Activated naive CD8-positive, alpha-beta T cell treated with anti-CD3 and anti-CD28 coated beads for 36 hours (primary cell): ENCODE measurements at places on chromosomes 2 and 18.

DNA sequence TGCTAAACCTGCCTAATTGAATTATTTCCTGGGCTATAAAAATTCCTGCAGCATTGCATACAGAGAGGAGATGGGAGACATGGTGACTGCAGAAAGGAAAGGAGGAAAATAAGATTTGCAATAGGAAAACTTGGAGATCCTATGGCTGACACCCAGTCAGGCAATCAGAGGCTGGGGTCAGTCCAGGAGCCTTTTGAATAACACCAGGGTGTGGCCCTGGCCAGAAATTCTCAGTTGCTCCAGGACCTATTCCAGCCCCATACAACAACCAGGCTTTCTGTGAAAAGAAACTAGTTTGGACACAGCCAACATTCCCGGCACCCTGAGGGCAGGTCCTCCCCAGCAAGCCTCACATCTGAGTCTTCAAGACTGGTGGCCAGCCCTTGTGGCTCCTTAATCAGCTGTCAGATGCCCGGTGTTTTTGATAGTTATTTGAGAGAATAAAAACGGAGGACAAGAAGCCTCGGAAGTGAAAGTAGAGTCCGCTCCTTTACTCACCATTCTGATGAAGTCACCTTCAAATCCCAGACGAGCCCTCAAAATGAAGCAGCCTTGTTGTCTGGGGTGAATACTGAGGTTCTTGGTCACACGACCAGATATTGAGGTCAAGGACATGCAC lies 31.1 kb upstream of the GMCL1 start:
- DNase-seq, result no peak

DNA sequence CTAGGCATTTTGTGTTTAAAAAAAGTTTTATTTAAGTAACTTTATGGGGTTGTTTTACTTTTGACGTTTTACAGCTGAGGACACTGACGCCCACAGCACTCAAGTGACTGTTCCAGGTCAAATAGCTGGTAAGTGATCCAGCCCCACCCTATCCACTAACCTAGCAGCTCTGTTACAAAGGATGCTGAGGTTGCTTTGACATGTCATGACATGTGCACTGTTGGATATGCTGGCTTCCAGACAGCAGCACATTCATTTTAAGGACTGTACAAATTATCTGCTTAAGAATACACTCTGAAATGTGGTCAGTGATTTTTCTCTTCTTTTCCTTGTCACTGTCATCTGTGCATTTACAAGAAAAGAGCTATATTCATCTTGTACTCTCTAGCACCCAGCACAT lies 417.5 kb downstream of the ZEB2 start:
- no peak for DNase-seq

DNA sequence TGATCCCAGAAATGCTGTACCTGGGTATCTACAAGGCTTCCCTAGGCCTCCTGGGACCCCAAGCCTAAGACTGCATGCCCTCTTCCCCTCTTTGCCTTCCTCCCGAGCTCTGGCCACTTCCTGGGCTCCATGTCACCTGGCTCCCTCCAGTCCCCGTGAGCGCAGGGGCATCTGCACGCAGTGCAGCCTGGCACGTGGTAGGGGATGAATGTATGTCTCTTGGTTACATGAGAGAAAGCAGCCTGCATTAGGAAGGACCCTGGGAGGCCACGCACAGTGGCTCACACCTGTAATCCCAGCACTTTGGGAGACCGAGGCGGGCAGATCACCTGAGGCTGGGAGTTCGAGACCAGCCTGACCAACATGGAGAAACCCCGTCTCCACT lies 15.8 kb downstream of the PASK start:
- DNase-seq, result no peak

GRCh38 chr2:19360266-19360965 lies 2.0 kb upstream of the OSR1 start:
- no peak for DNase-seq

- no peak for DNase-seq
These were observed 30.4 kb upstream of the KLHL29 start for GRCh38 chr2:23354554-23354953.

DNA sequence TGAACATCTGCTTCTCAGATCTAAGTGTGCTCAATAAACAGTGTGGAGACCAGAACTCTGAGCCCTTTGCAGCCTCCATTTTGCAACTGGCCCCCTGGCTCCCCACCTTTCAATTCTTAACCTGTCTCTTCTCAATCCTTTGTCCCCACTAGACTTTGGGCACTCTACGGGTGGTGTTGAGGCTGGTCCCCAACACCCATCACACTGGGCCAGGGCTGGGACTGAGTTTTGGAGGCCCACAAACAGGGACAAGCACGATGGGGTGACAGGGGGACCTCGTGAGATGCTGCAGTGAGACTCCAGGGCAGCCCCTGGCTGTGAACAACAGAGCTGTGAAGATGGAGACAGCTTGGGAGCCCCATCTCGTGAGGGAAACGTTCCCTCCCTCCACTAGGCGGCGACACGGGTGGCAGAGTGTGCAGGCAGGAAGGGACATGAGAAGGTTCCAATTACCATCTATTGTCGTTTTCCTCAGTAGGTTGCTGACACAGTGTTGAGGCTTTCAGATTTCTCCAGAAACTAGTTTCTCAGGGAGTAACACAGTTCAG lies 1.2 kb downstream of the ANKMY1 start:
- DNase-seq, result peak; percentile 67

DNA sequence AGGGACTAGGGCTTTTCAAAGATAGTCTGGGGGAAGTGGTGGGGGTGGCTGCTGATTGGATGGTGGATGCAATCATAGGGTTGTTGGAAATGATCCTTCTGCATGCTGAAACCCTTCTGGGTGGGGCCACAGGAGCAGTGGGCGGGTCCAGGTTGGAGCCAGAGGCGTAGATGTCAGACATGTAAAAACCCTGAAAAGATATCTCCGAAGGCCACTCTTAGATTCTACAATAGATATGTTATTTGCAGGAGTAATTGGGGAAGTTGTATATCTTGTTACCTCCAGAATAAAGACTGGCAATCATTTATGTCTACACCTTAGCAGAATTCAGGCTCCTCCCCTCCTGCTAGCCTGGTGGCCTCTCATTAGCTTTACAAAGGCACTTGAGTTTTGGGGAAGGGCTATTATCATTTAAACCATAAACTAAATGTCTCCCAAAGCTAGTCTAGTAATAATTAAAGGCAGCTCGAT lies 8.2 kb upstream of the FAM98A start:
- DNase-seq, result no peak

GRCh38 chr2:27125104-27125503 lies 1.5 kb downstream of the ABHD1 start:
- DNase-seq, result no peak

DNA sequence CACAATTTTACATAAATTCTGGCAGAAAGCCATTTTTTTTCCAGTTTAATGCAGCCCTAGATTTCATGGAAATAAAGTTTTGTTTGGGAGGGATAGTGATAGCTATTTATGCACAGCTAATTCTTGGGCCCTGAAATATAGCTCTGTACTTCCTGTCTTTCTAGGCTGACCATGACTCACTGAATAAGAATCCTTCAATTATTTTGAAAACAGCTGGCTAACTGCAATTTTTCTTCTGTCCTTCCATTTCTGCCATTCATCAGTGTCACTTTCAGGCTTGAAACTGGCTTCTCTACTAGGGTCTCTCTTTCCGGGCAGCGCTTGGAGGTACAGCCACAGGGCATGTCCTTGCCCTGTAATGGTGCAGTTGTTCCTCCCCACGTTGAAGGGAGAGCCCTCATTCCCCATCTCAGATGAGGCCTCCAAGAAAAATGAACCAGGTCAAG lies 97.1 kb upstream of the TMEM178A start:
- DNase-seq, result no peak

DNA sequence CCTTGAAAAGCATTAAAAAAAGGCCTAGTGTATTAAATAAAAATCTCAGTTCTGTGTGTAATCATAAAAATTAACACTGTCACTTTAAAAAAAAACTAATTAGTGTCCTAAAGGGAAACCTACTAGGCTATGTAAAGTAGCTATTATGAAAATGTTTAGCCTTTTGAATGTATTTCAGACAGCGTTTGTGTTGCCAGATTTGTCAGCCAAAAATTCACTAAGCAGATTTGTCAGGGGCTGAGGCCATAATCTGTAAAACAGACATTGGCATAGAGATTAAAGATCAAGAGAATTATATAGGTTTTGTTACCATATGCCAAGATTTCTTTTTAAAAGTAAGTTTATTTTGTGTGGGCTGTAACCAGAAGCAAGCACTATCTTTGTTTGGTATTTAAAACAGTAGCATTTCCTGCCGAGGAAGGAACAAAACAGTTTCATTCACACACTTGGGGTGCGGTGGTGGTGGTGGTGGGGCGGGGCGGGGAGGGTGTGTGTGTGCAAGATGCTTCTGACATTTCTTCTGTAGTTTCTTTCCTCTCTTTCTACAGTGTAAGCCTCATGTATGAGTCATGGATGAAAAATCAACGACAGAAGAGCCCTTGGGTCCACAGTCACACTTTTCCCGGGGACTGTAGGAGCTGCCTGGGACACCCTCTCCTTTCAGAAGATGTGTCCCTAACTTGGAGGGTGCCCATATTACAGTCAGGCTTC lies 328.5 kb upstream of the FANCL start:
- DNase-seq, result peak; percentile 2

- no peak for DNase-seq
These were observed 218.8 kb downstream of the SCG2 start for GRCh38 chr2:223383315-223383714.

DNA sequence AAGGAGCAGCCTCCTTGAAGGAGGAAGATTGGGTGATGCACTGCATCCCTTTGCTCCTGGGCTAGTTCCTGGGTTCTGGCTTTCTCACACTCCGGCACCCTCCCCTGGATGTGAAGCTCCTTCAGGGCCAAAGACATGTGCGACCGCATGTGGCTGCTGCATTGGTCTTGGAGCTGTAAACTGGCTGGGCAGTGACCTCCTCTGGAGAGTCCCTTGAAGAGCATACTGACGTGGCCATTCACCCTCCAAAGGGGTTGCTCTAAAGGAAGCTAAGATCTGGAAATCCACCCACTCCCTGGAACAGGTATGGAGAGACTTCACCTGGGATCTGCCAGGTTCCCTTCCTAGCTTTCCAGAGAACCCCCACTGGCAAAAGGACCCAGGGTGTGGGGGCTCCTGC lies 62.1 kb downstream of the TMEM17 start:
- no peak for DNase-seq

DNA sequence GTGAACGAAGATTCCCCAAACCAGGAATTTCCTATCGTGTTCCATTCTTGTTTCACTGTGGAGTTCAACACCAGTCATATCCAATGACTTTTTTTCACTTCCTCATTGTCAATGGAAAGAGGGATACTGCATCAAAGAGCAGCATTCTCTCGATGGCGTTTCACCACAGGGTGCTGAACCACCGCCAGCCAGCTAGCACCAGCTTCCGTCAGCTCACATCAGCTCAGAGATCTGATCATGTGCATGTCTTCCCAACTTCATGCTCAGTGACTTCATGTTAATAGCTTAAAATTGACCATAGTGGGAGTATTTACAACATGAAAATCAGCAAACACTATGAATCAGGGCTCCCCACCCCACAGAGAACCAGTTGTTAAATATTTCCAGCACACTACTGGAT lies 359.9 kb downstream of the TNS1 start:
- no peak for DNase-seq

- DNase-seq, result no peak
These were observed 42.5 kb upstream of the LCLAT1 start for GRCh38 chr2:30404319-30405259.

DNA sequence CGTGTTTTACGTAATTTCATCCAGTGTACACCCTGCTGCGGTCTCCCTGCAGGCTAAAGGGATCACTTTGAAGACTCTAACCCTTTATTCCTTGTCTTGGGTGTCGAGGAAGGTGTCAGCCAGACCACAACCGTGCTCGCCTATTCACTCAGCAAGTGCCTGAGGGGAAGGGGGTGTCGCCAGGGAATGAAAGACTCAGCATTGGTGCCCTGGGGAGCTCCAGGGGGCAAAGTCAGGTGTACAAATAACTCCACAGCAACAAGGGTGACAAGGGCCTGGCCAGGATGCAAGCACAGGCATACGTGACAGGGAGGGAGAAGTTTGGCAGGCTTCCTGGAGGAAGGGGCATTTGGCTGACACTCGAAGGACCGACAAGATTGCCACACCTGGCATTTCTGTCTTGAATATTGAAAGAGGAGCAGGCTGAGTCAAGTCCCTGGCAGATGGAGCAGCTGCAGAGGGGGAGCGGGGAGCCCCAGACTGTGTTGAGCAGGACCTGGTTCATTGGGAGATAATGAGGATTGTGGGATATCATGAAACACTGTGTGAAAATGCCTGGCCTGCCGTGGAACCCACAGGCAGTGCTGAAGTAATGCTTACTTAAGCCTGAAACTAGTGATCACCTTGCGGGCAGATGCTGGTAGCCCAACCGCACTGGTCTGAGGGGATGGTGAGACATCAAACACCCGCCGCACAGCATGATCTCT lies 93.9 kb downstream of the RHOB start:
- DNase-seq, result no peak

- no peak for DNase-seq
These were observed 79.8 kb downstream of the MGAT5 start for GRCh38 chr2:134333646-134334189.

GRCh38 chr2:219611866-219612576 lies 14.4 kb downstream of the STK11IP start:
- DNase-seq, result no peak

DNA sequence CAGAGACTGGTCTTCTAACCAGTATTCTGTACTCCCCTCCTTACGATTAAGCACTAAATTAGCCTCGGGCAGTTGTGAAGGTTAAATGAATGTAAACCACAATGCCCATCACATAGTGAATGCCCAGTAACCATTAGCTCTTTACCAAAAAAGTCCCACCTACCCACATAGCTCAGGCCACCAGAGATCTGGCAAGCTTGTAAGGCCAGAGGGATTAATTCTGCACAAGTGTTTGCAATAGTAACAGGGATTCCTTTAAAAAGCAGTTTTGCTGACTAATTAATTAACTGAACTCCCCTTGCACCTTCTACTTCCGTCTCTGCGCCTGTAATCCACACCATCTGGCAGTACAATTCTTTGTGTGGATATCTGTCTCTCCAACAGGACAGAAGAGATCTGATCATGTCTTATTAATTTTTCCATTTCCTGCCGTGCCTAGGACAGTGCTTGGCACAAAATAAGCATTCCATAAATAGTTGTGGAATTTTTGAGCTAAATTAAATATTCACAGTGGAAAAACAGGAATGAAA lies 36.2 kb upstream of the IGFBP2 start:
- DNase-seq, result no peak

- no peak for DNase-seq
These were observed 35.5 kb upstream of the LRRTM1 start for GRCh38 chr2:80340022-80340421.

DNA sequence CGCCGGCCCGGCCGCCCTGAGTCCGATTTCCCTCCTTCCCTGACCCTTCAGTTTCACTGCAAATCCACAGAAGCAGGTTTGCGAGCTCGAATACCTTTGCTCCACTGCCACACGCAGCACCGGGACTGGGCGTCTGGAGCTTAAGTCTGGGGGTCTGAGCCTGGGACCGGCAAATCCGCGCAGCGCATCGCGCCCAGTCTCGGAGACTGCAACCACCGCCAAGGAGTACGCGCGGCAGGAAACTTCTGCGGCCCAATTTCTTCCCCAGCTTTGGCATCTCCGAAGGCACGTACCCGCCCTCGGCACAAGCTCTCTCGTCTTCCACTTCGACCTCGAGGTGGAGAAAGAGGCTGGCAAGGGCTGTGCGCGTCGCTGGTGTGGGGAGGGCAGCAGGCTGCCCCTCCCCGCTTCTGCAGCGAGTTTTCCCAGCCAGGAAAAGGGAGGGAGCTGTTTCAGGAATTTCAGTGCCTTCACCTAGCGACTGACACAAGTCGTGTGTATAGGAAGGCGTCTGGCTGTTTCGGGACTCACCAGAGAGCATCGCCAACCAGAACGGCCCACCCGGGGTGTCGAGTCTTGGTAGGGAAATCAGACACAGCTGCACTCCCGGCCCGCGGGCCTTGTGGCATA lies 4.6 kb downstream of the SIX2 start:
- no peak for DNase-seq
